HT-29 (cell line): ENCODE measurements at places on chromosomes 2 and 18. TPM values are rescaled to one million over a fixed set of nuclear protein-coding genes. Genes with fewer than 3 reads are reported as not detected.

GRCh38 chr2:120344214-120344975 is 1.5 kb upstream of the INHBB start:
- no peak for DNase-seq

DNA sequence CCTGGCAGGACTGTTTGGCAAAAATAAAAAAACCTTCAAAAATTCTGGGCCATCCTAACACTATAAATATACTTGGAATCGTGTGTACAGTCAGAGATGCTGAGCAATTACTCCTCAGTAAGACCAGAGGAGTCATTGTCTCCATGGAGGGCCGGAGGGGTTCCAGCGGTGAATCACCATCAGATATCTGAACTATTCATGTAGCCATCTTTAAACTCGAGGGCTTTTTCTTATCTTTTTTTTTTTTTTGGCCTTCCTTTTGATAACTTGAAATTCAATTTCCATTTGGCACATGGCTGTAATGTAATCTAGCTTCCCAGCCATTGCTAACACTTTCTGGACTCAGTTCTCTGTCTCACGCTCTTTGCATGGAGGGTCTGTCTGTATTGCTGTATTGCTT is 7.4 kb upstream of the FHL2 start:
- DNase-seq, result no peak

- peak; percentile 3 for DNase-seq
Measured at GRCh38 chr2:641872-642815, 35.1 kb downstream of the TMEM18 start.

GRCh38 chr2:237294460-237294859 is 119.5 kb downstream of the COL6A3 start:
- no peak for DNase-seq

DNA sequence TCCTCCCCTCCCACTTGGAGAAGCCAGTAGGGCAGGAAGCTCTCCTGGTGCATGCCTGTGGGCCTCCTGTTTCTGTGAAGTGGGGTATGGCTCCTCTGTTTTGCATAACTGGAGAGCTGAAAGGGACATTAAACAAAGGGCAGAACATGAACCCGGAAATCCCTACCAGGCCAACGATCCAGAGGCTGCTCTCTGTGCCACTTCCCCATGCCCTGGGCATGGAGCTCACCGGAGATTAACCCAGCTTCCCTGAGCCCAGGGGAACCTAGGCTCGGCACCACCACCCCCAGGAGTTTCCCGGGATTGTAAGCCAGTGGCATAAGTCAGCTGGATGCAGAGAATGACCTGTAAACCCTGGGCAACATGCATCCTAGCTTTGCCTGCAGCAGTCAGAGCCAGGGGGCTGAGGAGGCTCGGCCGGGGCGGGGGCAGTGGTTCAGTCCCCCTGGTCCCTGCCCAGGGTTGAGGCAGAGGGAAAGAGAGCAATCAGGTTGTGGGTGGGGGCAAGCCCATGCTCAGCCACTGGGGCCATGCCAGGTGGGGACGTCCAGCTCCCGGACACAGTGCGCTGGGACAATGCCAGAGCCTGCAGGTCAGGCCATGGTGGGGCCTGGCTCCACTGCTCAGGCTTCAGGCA is 49.5 kb downstream of the TIMM21 start:
- peak; percentile 39 for DNase-seq

DNA sequence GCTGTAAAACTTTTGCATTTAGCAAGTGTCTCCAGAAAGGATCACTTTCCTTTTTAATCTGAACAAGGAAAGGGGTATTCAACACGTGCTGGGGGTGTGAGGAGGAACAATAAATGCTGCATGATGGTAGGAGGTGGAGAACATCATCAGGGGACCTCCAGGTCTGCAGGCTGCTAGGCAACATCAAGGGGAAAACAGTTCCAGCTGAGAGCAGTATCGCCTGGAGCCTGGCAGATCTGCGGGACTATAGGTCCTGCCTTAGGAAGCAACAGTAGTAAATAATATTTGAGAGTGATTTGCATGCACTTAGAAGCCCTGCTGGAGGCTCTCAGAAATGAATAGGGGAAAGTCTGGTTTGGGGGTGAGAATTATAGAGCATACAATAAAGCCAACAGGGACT is 175.6 kb downstream of the SUCLG1 start:
- no peak for DNase-seq

DNA sequence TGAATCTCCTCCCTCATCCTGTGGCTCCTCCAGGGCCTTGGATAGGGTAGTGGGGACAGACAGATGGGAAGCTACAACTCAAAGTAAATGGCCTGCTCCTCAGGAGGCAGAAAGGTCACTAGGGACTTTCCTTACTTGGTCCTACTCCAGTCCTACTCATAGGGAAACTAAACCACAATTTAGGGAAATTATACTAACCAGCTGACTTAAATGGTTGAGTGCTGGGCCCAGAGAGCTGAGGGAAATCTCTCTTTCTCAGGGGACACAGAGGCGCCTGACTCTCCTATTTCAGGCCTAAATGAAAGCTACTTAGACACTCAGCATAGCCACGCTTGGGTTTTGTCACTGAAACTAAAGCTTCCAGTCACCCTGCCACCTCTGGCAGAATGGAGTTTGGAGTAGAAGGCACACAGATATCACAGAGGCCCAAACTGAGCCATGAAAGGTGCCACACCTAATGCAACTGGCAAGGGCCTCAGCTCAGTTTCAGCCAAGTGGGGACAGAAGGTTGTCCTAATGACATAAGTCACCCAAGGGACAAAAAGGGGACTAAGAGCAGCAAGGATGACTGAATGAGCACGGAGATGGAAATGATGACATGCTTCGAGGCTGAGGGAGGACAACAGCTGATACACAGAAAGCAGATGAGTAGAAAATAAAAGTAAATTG is 24.0 kb downstream of the CERKL start:
- no peak for DNase-seq

GRCh38 chr2:218444692-218445357 is 25.9 kb downstream of the VIL1 start:
- peak; percentile 76 for DNase-seq

DNA sequence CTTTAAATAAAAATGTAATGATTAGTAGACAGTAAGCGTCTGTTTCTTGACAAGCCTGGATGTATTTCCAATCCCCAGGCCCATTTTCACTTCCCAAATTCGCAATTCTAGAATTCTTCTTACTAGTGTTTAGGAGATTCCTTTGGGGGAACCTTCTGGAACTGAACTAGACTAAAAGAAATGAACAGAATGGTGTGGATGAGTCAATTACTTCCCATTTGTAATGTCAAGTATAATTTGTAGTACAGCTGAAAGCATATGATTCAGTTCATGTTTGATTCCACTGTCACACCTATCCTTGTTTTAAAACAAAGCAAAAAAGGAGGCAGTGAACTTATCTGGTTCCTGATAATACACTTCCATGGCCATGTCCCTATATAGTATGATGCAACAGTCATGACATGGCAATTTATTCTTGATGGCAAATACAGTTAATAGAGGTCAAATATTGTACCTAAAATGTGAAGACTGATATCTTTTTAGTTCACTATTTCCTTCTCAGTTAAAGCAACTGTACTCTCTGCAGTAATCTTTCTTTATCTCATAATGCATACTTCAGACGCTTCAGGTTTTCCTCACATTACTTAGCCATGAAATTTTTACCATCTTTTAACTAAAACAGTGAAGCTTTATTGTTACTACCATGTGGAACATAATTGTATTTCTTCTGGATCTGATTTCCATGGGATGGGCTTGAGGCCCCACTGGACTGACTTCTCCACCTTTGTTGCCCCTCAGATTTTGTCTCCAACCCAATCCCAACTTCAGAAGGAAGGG is 2.0 kb downstream of the IDH1 start:
- DNase-seq, result no peak

GRCh38 chr2:179186126-179186525 is 78.5 kb downstream of the SESTD1 start:
- DNase-seq, result no peak

GRCh38 chr18:50558948-50559751 is 737 bp upstream of the MAPK4 start:
- DNase-seq, result no peak

DNA sequence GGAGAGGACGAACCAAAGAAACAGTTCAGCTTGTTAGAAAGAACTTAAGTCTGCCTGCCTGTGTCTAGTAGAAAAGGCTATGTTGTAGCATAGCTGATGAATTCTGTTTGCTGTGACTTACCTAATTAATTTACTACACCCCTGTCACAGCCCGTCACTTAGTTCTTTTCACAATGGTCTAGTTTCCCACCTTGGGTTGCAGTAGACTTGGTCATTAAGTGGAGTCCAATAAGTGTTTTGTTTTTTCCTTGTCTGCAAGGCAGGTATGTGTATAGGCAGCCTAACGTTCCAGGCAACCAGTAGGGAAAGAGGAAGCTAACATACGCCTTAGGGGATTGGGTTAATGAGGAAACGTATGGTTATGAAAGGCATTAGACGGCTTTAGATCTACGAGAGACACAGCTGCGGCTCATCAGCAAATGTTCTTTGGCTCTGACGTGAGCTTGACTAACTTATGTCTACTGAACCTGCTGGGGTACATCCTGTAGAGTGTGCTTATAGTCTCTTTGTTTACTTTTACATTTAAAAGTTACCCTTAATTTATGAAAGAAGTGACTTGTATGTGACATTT is 180.1 kb downstream of the PRPF40A start:
- no peak for DNase-seq

DNA sequence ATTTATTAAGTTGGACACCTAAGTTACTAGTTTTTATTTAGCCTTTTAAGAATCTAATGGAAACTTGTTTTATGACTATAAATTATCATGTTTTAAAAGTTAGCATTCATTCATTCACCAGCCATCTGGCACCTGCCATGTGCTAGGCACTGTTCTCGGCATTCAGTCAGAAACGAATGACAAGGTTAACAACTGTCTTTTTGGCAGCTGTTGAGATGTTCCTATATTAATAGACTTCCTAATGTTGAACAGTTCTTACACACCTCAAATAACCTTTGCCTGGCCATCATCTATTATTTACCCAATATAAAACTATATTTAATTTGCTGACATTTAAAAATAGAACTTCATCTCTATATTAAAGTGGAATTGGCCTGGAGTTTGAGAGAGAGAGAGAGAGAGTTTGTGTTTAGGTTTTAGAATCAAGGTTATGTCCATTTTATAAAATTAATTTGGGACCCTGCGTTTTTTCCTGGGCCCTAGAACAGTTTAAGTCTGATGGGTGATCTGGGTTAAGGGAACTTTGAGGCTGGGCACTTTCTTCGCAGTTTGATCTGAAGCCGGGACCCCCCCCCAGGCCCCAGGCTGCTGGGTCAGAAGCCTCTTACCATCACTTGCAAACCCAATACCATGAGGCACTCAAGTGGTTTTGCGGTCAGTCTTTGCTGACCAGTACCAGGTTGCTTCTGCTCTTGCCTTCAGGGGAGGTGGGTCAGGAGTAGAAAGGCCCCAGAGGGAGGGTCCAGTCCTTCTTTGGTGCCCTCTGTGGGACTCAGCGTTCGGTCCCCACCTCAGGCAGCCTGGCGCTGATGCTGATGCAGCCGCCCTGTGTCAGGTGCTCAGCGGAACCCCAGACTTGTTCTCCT is 48.3 kb upstream of the ASB1 start:
- no peak for DNase-seq

GRCh38 chr2:118058951-118059350 is 29.3 kb upstream of the INSIG2 start:
- no peak for DNase-seq

DNA sequence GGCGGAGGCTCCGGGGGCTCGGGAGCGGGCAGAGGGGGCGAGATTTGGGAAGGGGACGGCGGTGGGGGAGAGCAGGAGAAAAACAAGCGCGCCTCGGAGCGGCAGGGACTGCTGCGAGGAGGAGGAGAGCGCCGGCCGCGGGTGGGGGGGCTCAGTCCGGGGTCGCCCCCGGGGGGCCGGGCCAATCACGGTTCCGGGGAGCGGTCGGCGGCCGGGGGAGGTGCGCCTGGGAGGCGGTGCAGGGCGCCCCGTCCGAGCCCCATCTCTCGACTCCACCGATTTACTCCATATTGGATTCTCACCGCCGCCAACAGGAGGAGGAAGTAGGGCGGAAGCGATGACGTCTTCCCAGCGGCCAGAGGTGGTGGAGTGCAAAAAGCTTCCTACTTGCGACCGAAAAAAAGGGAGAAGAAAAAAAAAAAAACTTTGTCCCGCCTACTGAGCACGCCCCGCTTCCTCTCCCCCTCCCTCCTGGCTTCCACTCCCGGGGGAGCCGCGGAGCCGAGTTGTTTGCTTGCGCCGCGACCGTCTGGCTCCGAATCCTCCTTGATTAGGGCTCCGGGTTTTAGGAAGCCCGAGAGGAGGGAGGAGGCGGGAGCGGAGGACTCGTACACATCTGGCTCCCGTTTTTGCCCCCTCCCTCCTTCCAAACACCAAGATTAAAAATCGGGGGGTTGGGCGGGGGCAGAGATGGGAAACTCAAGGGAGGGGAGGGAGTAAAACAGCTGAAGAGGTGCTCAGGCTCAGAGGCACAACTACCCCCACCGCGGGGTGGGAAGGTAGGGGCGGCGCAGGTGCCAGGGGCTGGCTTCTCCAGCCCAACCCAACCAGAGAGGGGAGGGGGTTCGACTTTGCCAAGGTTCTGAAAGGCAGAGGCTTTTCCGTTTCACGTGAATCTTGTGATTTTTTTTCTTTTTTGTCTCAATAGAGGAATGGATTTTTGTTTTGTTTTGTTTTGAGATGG is at the start of gene SPRED2:
TSS of gene SPRED2 (minus strand) at position 373 of the 964 bp plus-strand sequence. CDS start 612 bp downstream, outside the sequence.
- DNase-seq, result peak; percentile 92

DNA sequence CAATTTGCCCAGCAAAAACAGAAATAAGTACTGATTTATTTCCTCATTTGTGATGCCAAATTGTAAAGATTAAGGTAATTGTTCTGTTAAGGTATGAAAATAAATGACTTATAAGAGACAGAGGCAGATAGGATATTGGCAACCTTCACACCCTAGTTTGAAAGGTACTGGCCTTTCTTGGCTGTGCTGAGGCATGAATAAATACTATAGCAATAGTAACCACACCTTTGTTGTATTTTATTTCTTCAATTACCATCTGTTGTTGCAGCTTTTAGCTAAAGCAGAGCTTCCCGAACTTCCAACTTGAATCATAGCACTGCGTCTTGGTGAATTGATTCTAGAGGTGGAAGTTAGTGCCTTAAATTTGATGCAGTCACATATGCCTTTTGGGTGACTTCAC is 55.9 kb downstream of the FMNL2 start:
- no peak for DNase-seq

DNA sequence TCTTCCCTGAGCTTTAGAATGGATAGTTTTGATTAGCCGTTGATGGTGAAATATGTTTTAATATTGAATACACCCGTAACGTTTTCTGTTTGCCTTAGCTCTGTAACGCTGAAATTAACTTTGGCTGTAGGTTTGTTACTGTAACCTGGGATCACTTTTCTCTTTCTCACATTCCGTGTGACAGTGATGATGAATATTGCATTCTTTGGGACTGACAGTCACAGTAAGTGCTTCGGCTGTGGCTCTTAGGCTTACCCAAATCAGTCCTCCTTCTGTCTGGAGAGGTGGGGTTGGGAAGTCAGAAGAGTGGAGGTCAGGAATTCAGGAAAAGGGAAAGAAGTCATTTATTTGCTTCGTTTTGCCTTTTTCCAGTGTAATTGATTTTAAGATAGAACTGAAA is 18.0 kb downstream of the RMC1 start:
- DNase-seq, result no peak

- DNase-seq, result no peak
Measured at GRCh38 chr2:62204998-62205496, 9.1 kb downstream of the B3GNT2 start.

Gene OXER1
- not detected in 2 replicates for total RNA-seq

Gene MROH2A
- total RNA-seq, result 2.4 and 2.8 TPM in 2 replicates

Gene CCNT2
- total RNA-seq, result 11.8 and 15.1 TPM in 2 replicates

Gene GPR39
- 17.0 and 18.0 TPM in 2 replicates for total RNA-seq

Gene SERPINB10
- not detected in 2 replicates for total RNA-seq

Gene GALNT5
- total RNA-seq, result 0.70 and 1.1 TPM in 2 replicates

Gene CDH19
- total RNA-seq, result not detected in 2 replicates

Gene FEZ2
- 11.1 and 12.2 TPM in 2 replicates for total RNA-seq

Gene CHRND
- total RNA-seq, result not detected in 2 replicates

Gene IL36RN
- 0.44 and 1.4 TPM in 2 replicates for total RNA-seq

Gene TGFA
- 37.5 and 43.3 TPM in 2 replicates for total RNA-seq

Gene TSPYL6
- total RNA-seq, result 0.13 TPM in 1 of 2 replicates, not detected in the other

Gene GPR45
- total RNA-seq, result not detected in 2 replicates

Gene ATOH8
- 1.0 and 2.3 TPM in 2 replicates for total RNA-seq
